ENCODE measurements at places on chromosomes 4 and X.

GRCh38 chrX:70618467-70618866, 173.8 kb downstream of the DLG3 start:
- DNase-seq, result no peak

GRCh38 chrX:49862093-49862492, 17.2 kb upstream of the USP27X start:
- DNase-seq, result no peak

GRCh38 chrX:49754233-49754857, 58.6 kb upstream of the PAGE1 start:
- peak; percentile 42 for DNase-seq

- DNase-seq, result peak; percentile 92
These were observed 88.6 kb downstream of the PALLD start for GRCh38 chr4:168585168-168586091.

DNA sequence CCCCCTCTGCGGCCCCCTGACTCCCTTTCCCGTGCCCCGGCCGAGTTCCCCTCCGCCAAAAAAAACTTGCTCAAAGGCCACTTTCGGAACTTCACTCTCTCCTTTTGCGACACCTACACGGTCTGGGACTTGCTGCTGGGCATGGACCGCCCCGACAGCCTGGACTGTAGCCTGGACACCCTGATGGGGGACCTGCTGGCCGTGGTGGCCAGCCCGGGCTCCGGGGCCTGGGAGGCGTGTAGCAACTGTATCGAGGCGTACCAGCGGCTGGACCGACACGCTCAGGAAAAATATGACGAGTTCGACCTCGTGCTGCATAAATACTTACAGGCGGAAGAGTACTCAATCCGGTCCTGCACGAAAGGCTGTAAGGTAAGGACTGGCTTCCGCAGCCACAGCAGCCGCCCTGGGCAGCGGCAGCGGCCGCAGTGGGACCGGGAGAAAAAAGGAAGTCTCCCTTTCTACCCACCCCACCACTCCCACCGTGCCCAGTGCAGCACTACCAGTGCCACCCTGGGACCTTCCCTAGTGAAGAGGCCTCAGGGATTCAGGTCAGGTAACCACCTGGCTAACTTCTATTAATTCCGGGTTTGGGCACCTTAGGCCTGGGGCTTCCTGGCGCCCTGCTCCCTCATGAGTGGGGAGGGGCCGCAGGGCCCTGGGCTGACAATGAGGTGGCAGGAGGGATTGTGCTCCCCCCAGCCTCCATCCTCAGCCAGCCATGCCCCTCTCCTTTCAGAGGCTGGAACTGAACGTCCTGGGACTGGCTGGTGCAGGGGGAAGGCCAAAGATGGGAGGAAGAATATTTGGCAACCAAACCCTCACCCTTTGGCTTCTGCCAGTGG, 1.9 kb downstream of the NALF2 start:
- no peak for DNase-seq

DNA sequence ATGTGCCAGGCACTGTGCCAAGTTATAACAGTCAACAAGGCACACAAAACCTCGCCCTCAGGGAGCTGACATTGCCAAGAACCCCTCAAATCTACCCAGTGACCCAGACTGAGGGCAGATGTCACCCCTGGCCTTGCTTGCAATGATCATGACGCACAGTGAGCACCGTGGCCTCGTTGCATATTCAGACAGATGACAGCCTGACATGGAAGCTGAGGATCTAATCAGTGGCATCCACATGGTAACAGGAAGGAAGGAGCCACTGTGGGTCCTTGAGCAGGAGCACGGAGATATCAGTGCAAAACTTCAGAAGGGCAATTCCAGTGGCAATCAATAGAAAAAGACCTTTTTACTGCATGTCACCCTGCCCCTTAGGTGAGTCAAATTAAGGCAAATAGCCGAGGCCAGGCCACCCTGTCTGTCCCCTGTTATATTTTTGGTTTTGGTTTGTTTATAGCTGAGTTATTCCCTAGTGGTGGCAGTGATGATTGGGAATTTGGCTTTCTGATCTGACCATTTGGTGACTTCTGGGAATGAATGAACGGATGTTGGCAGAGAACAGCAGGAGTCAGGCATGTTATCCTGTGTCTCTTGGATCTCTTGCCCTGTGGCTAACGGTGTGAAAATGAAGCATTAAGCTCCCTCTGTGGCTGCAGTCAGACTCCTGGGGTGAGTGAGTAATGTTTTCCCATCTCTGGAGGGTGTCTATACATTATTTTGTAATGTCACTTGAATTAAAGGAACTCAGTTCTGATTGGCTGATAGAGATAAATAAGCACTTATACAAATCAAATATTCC, 20.4 kb downstream of the WDR13 start:
- DNase-seq, result peak; percentile 39

DNA sequence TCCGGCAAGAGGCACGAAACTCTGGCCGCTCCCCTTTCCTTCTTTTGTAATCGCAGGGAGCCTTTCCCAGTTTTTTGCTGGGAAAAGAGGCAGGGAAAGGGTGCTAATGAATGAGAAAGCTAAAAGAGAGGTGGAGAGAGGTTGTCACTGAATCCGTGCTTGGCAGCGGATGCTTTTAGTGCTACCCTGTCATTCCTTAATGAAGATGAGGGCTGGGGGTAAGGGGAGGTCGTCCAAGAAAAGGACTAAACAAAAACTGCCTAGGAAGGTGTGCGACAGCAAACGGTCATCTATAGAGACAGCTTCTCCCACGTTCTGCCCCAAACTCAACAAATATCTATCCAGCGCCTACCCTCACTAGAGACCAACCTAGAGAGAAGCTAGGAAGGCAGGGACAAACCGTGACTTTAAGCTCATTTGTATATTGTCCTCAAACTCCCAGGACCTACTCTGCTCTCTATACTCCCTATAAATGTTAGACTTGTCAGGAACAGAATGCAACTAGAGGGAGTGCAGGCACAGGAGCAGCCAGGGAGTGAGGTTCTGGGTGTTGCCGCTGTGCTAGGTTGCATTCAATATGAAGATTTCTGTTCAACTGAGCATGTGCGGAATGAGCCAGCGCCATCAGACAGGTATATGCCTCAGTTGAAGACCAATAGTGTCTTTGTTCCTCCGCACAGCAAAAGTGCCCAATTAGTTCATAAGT, 777 bp upstream of the CASK start:
- DNase-seq, result peak; percentile 52

GRCh38 chrX:34631479-34632220, 25.4 kb downstream of the TMEM47 start:
- peak; percentile 44 for DNase-seq

GRCh38 chrX:110987292-110987691, 108.7 kb upstream of the PAK3 start:
- no peak for DNase-seq

- DNase-seq, result no peak
These were observed 36.0 kb downstream of the DLG3 start for GRCh38 chrX:70480660-70481018.

- no peak for DNase-seq
These were observed 224.1 kb downstream of the PPP3CA start for GRCh38 chr4:101123231-101123630.

GRCh38 chr4:184421533-184422155, 52.7 kb downstream of the IRF2 start:
- no peak for DNase-seq

GRCh38 chr4:142160509-142160908, 524.1 kb downstream of the IL15 start:
- DNase-seq, result peak; percentile 74

DNA sequence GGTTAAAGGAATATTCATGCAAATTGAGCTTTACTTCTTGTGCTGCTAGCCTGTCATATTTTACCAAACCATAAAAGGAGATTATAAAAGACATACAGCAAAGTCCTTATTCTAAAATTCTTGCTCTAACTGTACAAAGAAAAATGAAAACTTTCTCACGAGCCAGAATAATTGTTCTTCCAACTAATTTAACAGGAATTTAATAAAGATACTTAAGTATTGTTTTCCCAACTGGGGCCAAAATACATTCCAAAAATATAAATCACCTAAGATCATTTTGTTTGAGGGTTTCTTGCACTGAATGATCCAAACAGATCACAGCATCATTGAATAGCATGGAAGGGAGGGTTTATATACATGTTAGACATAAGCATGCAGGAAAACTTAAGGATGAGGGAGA, 127.1 kb upstream of the PCDH18 start:
- no peak for DNase-seq

DNA sequence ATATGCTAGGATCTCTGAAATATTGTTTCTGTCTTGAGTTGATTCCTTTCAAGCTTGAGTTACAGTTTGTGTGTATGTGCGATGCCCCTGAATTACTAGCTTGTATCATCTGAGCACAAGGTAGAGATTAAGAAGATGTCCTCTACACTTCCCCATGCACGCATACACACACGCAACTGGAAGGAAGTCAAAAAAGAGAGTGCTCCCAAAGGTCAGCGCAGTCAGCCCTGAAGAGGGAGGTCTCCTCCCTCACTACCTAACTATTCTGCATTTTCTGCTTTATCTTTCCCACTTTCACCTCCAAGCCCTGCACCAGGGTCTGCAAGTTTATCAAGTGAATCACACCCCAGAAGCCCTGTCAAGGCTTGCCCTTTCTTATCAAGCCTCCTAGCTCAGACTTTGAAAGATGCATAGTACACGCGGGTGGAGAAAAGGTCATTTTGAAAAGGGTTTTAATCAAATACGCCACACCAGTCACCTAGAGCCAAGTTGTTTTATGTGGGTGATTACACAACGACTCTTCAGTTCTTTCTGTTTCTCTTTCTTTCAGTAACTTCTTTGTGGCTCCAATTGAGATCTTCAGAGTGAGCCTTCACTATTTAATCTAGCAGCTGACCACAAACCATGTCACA, 127.7 kb downstream of the ASB9 start:
- DNase-seq, result peak; percentile 65

- DNase-seq, result no peak
These were observed 17.5 kb downstream of the RAB39B start for GRCh38 chrX:155246748-155247147.

- no peak for DNase-seq
These were observed 1.8 kb downstream of the SH2D1A start for GRCh38 chrX:124348182-124348581.

DNA sequence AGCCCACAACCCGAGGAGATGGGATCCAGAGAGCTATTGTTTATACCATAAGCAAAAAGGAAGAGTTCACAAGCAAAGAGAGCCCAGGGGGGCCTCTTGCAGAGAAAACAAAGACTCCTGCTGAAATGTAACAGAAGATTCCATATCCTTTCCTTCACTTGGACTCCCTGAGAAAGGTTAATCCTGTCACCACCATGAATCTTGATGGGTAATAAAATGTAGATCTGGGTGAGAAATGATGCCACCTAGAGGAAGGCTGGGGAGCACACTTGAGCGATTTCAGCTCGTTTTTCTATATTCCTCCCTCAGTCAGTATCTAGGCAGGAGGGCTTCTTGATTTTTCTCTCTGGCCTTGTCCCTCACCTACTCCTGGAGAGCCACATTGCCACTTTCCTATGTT, 10.2 kb upstream of the KCNE5 start:
- DNase-seq, result peak; percentile 15
